ENCODE measurements at places on chromosomes 16 and 17.

DNA sequence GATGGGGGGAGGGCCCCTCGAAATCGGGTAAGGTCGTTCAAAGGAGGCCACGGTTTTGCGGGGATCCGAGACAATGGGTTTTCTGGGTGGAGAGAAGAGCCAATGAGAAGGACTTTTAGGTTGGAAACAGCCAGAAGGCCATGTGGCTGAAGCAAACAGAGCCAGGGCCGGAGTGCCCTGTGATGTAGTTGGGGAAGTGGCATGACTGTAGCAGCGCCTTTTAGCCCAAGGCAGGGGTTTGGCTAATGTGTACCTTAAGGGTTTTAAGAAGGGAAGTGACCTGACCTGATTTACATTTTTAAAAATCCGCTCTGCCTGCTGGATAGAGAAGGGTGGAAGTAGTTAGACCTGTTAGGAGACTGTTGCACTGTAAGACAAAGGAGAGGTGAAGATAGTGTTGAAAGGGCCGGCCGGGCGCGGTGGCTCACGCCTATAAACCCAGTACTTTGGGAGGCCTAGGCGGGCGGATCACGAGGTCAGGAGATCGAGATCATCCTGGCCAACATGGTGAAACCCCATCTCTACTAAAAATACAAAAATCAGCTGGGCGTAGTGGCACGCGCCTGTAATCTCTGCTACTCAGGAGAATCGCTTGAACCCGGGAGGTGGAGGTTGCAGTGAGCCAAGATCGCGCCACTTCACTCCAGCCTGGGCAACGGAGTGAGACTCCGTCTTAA is 1.0 kb downstream of the LYRM1 start:
- DNase-seq, result peak; percentile 67

- no peak for DNase-seq
These were observed 79.4 kb downstream of the GOSR1 start for GRCh38 chr17:30556374-30557332.

DNA sequence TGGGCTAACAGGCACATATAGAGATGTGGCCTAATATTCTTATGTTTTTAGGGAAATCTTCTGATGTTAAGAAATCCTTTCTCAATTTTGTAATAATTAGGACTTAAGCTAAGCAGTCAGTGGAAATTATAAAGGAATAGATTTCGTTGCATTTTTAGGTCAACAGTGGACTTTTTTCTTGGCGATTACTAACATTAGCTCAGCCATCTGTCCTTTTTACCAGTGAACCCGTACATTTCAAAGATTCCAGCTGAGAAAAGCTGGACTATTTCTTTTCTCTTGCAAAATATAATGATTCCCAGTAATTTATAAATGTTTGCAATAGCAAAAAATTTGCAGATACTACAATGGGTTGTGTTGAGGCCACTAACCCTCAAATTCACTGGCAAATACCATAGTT is 54.9 kb upstream of the CA10 start:
- no peak for DNase-seq

GRCh38 chr17:74010903-74011302 is 192.6 kb upstream of the RPL38 start:
- DNase-seq, result no peak

- DNase-seq, result no peak
These were observed 23.6 kb downstream of the NTN1 start for GRCh38 chr17:9044772-9045463.

DNA sequence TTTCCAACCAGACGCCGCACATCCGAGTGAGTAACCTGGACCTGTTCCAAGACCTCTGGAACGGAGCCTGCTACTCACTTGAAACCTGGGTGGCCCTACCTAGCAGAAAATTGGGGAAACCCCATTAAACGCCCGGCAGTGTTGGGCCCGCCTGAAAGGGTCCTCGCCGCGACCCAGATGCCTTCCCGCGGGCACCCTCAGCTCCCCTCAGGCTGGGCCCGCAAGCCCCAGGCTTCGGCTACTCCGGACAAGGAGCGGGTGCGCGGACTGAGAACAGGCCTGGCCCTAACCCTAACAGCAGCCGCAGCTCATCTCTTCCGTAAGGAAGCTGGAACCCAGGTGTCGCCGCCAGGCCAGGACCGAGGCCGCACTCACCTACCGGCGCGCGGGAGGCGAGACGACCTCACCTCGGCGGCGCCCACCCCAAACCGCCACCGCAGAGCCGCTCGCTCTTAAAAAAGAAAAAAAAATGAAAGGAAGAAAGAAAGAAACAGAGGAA is 344 bp downstream of the PSME3IP1 start:
- peak; percentile 11 for DNase-seq
